ENCODE measurements at places on chromosomes 1 and 21.

DNA sequence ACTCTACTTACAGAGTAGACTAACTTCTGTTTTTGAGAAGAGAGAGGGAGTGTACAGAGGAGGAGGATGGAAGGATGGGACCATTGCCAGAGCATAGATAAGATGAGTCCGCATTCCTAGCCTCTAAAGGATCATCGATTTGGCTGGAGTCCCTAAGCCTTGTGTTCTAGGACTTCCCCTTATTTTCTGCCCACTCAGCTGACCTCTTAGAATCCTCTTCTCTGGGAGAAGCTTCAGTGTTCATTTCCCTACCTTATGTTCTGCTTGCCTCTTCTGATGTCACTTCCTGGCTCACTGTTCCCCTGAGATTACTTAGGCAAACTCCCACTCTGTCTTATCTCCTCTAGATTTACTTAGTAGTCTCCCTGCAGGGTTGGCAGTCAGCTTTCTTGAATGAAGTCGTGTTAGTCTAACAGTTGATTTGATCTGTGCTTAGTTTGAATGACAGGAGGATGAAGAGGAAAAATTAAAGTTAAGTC is 156.7 kb downstream of the SYT2 start:
- peak; percentile 74 for DNase-seq

DNA sequence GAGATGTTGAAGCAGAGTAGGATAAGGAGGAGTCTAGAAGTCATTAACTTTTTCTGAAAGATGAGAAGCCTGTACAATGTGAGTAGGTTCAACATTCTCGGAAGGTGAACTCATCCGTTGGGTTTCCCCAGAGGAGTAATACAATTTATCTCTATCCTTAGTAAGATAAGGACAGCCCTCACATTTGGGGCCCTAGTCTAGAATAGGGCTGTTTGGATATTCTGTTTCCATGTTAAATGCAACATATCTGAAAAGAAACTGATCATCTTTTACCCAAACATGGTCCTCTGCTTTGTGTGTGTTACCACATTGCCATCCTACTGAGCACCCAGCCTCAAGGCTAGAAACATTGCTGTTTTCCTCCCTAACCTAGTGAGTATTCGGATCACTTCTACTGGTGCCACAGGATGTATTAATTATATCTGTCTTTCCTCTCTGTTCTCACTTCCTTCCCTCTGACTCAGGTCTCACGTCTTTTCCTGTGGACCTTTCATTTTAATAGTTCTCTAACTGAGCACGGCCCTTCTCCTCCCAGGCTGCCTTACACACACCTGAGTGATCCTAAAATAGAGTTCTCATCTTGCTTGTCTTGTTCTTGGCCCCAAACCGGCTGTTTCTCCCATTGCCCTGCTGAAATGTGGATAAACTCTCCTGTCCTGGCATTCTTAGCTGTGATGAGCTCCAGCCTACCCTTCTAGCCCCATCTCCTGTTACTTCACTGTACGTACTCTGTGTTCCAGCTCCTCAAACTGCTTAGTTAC is 91.7 kb downstream of the CDC14A start:
- DNase-seq, result no peak

DNA sequence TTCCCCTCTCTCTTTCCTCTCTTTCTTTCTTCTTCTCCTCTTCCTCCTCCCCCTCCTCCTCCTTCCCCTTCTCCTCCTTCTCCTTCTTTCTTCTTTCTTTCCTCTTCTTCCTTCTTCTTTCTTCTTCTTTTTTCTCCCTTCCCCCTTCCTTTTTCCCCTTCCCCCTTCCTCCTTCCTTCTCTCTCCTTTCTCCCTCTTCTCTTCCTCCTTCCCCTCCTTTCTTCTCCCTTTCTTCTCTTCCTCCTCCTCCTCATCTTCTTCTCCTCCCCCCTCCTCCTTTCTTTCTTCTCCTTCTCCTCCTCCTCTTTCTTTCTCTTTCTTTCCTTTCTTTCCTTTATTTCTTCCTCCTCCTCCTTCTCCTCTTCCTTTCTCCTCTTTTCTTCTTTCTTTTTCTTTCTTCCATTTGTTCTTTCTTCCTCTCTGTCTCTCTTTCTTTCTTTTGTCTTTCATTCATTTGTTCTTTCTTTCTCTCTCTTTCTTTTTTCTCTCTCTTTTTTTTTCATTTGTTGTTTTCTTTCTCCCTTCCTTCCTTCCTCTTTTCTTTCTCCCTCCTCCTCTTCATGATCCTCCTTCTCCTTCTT is 26.5 kb downstream of the HRNR start:
- DNase-seq, result no peak

GRCh38 chr1:2444138-2444591 is 31.8 kb upstream of the PEX10 start:
- no peak for DNase-seq

DNA sequence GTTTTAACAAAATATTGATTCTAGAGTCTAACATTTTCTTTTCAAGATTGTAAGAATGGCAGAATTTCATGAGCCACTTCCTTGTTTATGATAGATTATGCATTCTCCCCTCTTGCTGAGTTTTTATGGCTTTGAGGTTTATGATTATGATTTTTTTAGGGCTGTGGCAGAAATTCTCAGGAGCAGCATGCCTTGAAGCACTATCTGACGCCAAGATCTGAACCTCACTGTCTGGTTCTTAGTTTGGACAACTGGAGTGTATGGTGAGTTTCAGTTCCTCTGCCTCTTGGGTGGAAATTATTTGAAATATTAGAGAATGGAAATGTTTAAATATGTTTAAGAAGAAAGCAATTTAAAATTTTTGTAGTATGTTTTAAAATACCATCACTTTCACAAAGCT is 10.2 kb downstream of the USP16 start:
- DNase-seq, result no peak

GRCh38 chr1:25106352-25106751 is 126.0 kb downstream of the SYF2 start:
- DNase-seq, result no peak

GRCh38 chr1:15189692-15190370 is 36.3 kb downstream of the TMEM51 start:
- no peak for DNase-seq

DNA sequence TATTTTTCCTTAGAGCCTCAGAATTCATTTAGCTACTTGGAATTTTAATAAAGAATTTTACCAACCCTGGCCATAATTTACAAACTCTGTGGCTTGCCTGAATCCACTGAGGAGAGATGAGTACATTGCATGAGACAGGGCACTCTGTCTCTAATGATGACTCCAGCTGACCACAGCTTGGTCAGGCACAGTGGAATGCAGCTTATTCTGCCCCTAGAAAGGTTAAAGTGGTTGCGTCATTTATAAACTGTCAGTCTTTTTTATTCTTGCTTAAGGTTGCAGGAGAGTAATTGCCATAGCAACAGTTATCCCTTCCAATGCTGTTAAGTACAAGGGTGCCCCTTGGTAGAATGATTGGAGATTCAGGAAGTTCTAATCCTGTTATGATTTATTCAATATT is 28.3 kb downstream of the PDE4B start:
- no peak for DNase-seq

DNA sequence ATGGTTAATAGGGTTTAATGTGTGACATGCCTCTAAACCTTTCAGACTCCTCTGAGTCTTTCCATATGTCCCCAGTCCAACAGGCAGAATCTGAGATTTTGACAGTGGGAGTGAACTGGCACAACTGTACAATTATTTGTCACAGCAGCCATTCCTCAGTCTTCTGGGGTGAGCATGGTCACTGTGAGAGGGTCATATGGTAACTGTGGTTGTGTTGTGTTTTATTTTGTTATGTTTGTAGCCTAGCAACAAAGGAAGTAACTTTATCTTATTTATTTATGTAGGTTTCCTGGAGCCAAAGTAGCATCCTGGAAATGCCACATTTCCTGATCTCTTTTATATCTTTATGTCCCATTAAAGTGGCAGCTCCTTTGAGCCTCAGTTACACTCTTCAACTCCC is 1067.9 kb downstream of the TTLL7 start:
- DNase-seq, result no peak

- no peak for DNase-seq
Observed at GRCh38 chr1:145906954-145907753, 2.7 kb downstream of the ITGA10 start.

DNA sequence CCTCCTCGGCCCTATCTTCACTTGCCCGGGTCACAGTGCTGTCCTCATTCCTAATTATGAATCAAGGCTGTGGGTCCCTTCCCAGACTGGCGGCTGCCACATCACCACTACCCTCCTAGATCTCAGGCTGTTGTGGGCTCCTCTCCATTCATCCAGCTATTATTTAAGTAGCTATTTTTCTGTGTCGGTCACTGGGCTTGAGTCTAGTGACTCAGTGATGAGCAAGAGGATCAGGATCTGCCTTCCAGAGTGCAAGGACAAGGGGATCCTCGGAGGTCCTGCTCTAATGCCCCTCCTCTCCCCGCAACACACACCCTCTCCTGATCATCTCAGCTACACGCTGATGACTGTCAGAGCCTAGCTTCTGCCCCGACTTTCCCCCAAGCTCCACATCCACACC is 34.1 kb downstream of the CDCP2 start:
- no peak for DNase-seq

DNA sequence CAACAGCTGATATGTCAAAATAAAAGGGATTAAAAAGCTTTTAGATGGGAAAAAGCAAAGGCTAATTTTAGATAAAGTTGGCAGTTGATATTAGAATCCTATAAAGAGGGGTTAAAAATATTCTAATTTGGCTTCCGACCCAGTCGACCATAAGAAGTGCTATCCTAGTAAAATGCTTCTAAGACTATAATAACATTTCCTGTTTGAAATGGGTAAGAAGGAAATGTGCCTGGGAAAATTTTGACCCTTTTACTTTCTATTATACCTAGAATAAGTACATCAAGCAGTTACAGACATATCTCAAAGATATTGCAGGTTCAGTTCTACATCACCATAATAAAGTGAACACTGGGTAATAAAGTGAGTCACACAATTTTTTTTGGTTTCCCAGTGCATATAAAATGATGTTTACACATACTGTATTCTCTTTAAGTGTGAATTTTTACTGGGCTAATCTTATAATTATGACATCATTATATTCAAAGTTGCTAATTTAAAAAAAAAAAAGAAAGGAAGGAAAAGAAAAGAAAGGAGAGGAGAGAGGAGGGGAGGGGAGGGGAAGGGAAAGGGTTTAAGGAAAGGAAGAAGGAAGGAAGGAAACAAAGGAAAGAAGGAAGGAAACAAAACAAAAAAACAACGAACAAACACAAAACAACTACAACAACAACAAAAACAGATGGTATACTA is 308.2 kb upstream of the NR5A2 start:
- DNase-seq, result no peak

DNA sequence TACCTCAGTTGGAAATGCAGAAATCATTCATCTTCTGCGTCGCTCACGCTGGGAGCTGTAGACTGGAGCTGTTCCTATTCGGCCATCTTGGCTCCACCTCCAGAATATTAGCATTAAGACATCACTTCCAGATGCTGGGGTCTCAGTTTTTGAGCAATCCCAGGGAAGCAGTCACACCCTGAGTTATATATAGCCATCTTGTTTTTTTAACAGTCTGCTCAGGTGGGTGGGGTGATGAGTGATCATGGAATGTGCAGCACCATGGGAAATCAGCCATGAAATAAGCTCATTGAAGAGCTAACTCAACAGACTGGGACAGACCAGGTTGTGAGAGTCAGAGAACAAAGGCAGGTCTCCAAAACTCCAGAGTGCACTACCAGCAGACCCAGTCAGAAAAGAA is 27.0 kb upstream of the HMGB4 start:
- no peak for DNase-seq

All from hematopoietic multipotent progenitor cell treated with erythropoietin and hydrocortisone succinate and interleukin-3 and kit ligand, for 8 days (in vitro differentiated cells).